Urinary bladder (tissue), 4 donors: ENCODE measurements at places on chromosomes 1 and 21. TPM values are rescaled to one million over a fixed set of nuclear protein-coding genes. Genes with fewer than 3 reads are reported as not detected.

The UFC1 gene
- 82.4 TPM for total RNA-seq

The OR10T2 gene
- total RNA-seq, result not detected

The IGSF9 gene
- 1.7 TPM for total RNA-seq

The TMEM240 gene
- total RNA-seq, result 6.7 TPM

The TRIM63 gene
- total RNA-seq, result 1.8 TPM

The HSD3B1 gene
- total RNA-seq, result not detected

The TNFRSF25 gene
- 7.1 TPM for total RNA-seq

The HDAC1 gene
- 59.7 TPM for total RNA-seq

The LMNA gene
- 224 TPM for total RNA-seq

The FMO2 gene
- total RNA-seq, result 1.7 TPM

The CELA3A gene
- not detected for total RNA-seq

The KRTAP13-2 gene
- not detected for total RNA-seq

The RNPEP gene
- 24.0 TPM for total RNA-seq

DNA sequence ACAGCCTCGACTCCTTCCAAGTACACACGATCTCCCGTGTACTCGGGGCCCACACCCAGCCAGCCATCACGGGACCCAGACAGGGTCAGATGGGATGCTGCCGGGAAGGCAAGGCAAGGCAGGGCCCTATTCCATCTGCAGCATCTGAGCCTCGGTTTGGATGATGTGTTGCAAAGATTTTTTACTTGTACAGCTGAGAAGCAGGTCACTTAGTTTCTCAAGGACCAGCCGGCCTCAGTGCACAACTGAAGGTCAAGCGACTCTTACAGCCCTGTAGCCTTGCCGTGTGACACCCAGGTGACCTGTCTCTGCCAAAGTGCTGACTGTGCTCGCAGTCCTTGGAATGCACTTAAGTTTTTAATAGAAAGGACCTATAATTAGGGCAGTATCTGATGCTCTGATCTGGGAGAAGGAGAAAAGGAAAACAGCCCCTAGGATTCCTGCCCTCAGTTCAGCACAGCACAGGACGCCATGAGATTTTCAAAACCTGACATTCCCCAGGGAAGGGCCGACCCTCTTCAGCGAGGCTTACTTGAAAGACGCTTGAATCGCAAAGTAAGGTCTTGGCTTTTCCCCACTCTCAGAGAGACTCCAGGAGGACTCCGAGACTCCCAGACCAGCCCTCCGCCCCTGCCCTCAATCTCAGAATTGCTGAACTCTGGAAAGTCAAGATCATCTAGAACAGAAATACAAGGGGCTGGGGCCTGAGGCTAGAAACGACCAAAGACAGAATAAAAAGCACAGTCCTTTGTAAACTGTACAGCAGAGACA is 1.3 kb downstream of the GPR157 start:
- DNase-seq, result no peak

GRCh38 chr1:8989061-8989460 is 37.2 kb downstream of the SLC2A7 start:
- no peak for DNase-seq

DNA sequence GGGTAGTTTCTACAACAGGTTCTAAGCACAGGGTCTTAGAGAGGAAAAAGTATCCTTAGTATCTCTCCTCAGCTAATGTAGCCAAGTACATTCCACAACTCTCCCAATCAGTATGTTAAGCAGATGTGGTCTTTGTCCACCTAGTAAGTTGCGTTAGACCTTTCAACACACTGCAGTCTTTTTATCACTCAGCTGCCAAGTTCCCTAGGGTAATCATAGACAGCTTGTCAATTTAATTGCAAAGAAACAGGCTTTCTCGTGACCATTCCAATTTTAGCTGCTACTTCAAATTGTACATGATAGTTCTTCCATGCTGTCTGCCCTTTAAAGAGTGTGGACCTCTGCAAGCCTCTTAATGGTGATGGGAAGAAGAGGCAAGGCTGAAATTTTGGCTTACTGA is 211.8 kb upstream of the PKN2 start:
- no peak for DNase-seq

- DNase-seq, result no peak
Measured at GRCh38 chr21:46084709-46085108, 13.2 kb upstream of the COL6A2 start.

DNA sequence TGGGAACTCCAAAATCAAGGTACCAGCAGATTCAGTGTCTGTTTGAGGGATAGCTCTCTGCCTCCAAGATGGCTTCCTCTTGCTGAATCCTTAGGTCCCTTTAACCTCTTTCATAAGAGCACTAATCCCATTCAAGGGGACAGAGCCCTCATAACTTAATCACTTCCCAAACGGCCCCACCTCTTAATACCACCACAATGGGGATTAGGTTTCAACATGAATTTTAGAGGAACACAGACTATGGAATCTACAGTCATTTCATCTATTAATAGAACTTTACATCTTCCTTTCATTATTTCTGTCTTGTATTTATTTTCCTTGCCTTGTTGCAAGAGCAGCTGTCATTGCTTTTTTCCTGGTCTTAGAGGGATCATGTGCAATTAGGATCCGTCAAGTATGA is 30.3 kb downstream of the HOOK1 start:
- no peak for DNase-seq

GRCh38 chr1:241213139-241213538 is 143.9 kb downstream of the RGS7 start:
- DNase-seq, result no peak

GRCh38 chr1:243293941-243294722 is 38.3 kb downstream of the SDCCAG8 start:
- DNase-seq, result no peak

DNA sequence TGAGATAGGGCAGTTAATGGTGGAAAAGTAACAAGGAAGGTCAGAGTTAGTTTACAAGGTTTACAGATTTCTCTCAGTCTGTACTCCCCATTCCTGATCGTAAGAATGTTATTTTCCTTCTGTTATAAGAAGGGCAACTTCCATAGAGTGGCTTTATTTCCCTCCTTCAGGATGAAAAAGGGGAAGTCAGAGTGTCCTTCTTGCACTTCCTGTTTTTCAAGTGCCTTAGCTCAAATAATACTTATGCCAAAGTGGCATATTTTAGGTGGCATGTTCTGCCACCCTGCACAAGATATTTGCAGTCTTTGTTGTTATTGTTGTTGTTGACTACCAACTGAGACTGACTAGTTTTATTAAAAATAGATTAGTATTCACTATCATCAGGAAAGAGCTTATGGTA is 730.7 kb upstream of the ADGRL4 start:
- DNase-seq, result no peak

DNA sequence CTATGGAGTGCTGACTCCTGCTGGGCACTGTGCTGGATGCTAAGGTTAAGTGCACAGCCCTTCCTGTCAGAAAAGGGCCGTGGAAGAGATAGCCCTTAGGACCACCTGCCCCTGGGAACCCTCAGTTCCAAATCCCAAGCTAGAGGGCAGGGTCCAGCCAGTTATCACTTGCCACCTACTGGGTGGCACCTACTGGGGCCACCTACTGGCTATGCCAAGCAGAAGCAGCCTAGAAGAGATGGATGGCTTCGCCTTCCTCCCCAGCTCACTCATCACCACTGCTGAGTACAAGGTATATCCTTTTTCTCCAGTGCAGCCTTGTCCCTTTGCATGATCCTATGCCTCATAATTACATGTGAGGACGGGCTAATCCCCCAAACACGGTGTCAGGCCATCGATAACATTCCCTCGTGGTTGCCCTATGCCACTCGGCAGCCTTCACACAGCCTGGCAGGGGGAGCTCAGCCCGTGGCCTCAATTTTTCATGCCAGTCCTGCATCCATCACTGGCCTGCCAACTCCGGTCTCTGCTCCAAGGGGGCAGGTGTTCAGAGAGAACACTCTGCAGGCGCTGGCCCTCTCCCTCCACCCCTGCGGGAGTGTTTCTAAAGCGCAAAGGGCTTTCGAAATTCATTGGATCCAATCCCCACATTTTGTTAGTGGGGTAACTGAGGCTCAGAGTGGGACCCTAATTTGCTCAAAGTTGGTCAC is 49.0 kb downstream of the SYT2 start:
- no peak for DNase-seq

GRCh38 chr1:98045211-98045766 is 124.5 kb upstream of the DPYD start:
- no peak for DNase-seq

DNA sequence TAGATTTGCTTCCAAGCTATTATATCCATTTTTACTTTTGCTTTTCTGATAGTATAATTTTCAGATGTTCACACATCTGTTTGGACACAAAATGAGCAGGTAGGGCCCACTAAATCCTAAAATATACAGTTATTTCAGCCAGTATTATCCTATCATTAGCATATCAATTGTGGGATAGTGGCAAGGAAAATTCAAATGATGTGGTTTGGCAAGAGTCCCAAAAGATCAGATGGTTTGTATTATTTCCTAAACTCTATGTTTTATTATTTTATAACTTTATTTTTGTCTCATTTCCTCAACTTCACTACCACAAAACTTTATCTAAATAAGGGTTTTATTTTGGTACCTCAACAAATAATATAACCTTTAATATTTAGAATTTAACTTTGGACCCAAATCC is 1659.6 kb downstream of the NCAM2 start:
- DNase-seq, result no peak

DNA sequence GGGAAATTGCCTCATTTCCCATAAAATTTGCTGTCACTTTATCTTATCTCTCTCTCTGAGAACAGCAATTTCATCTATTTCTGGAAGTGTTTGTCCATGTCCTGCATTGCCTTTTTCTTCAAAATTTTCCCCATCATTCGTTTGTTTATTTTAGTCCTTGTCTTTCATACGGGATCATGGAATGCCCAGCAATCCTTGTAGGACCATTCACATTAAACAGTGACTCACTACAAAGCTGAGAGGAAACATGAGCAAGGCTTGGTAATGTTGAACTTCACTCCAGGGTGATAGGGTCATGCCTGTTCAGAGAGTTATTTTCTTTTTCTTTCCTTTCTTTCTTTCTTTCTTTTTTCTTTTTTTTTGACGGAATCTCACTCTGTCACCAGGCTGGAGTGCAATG is 32.2 kb upstream of the HNRNPU start:
- no peak for DNase-seq
